ENCODE measurements at places on chromosomes 16 and 17.

GRCh38 chr16:49539758-49540157, 166.2 kb downstream of the C16orf78 start:
- no peak for DNase-seq

DNA sequence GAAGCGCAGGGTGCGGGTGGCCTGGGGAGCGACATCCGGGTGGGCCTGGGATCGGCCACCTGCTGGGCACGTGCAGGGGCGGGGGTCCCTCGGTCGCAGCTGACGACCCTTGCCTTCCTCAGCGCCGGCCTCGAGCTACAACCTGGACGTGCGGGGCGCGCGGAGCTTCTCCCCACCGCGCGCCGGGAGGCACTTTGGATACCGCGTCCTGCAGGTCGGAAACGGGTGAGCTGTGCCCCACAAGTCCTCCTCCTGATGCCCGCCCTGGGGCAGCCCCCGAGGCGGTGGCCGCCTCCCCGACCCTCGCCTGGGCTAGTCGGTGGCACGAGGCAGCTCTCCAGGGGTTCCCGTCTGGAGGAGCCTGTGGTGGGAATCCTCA, 1.5 kb downstream of the ITGAL start:
- no peak for DNase-seq

GRCh38 chr16:53904533-53904932, 200.6 kb downstream of the FTO start:
- DNase-seq, result no peak

GRCh38 chr16:75733305-75734211, 7.3 kb upstream of the CPHXL start:
- peak; percentile 10 for DNase-seq

- DNase-seq, result peak; percentile 25
Observed at GRCh38 chr16:11136600-11136999, 119.4 kb downstream of the SOCS1 start.

GRCh38 chr17:32634167-32634566, 147.4 kb downstream of the CDK5R1 start:
- no peak for DNase-seq

DNA sequence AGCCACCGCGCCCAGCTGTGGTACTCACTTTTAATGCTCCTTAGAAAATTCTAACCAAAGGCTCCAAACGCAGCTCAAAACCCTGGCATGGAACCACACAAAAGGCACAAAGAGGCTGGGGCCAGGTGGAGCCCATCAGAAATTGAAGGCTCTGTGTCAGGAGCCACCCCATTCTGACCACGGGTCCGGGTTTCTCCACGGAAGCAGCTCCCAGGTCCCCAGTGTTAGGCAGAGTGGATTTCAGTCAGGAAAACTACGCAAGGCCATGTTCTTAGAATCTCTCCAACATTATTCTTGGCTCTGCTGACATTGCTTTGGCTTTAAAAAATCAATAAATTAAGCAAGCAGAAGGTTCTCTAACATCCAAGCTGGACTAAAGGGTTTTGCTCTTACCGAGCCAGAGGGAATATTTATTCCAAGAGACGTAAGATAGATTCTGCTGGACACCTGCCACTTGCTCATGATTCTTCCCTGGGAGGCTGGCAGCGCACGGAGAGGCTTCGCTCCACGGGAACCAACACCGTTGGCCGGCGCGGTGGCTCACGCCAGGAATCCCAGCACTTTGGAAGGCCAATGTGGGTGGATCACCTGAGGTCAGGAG, 93.5 kb downstream of the NXN start:
- no peak for DNase-seq

- no peak for DNase-seq
Observed at GRCh38 chr17:4696437-4696805, 7.5 kb downstream of the PELP1 start.

DNA sequence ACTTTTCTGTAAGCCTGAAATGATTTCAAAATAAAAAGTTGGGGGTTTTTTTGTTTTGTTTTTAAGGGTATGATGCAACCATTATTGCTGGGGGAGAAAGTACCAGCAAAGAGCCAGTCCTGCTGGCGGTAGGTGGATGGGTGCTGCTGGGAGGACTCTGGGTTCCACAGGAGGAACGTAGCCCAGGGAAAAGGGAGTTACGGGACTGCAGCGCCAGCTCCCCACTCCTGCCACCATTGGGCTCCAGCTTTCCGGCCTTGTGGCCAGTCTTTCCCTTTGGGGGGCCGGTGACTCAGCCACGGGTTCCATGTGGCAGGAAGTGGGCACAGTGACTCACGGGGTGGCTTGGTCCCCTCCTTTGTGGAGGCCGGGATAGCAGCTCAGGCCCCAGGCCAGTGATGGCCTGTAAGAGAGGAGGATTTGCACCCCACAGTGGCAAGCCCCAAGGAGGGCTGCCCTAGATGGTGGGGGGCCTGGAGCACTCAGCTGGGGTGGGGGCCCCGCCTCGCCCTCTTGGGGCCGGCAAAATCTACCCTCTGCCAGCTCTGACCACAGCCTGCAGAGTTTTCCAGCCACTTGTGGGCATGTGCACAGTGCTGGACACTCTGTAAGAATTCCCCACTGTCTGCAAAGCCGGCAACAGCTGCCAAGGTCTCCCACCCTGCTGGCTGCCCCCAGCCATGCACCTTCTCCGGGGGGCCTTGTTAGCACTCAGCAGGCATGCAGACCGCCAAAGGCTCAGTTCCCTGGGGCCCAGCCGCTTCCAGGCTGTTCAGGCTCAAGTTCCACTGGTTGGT, 30.4 kb downstream of the SOCS3 start:
- peak; percentile 75 for DNase-seq

DNA sequence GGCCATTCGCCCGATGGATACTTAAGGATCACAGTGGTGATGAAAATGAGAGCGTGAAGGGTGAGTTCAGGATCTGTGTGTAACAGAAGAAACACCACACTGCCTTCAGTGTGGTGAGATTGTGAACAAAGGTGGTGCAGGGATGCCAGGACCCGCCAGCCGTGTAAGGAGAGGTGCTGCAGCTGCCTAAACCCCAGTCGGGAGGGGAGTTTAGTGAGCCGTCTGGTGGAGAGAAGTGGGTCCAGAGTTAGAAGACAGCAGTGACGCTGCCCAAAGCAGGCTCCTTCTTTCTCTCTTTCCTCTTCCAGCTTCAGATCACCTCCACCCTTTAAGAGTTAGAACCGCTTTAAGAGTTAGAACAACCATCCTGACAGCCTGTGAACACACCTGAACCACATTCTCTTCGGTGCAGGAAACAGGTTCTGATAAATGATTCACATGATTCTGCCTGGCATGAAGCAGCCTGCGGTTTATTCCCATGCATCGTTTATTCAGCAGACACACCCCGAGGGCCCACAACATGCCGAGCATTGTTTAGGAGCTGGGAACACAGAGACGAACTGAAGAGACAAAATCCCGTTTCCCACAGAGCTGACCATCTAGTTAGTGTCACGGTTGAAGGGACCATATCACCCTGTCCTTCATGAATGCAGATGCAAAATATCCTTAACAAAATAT, 84.0 kb upstream of the DNAH17 start:
- peak; percentile 79 for DNase-seq

- DNase-seq, result no peak
Observed at GRCh38 chr16:49594153-49594552, 220.5 kb downstream of the C16orf78 start.

- no peak for DNase-seq
Observed at GRCh38 chr16:13571036-13571435, 348.9 kb upstream of the ERCC4 start.

DNA sequence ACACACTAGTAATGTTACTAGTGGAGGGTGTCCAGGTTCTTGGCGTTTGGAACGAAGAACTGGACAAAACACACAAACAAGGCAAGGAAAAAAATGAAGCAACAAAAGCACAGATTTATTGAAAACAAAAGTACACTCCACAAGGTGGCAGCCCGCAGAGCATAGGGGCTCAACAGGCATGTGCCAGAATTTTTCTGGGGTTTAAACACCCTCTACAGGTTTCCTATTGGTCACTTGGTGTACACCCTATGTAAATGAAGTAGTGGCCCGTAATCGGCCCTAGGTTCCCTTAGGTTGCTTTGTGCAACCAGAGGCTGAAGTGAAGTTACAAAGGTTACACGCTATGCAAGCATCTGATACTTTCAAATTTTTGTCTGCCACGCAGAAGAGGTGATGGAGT, 8.1 kb downstream of the OR2C1 start:
- no peak for DNase-seq

DNA sequence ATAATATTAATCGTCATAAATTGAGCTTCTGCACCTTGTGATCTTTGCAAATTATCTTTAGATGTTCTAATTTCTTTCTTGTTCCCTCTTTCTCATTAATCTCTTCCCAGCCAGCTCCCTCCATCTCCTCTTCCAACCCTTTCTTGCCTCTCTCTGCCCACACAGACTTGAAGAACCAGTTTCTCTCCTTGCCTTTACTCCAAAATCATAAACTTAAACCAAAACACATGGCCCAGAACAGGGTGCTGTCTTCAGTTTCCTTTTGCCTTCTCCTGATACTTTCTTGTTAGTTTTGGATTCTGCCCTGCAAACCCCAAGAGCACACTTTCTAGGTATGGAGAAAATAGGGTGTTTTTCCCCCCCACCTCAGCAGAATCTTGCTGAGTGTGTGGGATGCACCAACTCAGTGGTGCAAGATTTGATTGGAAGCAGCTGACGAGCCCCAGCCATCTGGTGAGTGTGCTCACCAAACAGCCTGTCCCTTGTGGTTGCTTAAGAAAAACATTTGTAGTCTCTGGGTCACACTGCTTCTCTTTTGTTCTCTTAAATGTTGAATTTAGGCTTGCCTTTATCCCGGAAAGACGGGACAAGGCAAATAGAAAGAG, 175.8 kb upstream of the MAF start:
- no peak for DNase-seq

DNA sequence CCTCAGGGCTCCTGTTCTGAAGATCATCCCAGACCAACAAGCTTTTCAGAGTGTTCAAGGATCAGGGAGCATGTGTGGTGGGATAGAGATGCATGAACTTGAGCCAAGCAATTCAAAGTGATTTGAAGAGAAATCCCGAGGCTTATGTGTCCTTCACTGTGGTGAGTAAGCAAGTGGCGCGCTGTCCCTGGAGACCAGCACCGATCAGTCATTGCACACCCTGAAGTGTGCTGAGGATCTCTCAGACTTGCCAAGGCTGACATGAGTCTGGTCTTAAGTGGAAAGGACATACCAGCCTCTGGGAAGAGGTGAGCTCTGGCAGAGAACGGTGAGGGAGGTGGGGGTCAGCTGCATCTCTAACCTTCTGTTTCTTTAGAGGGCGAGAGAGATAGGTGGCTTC, 43.8 kb upstream of the CDH13 start:
- DNase-seq, result no peak

DNA sequence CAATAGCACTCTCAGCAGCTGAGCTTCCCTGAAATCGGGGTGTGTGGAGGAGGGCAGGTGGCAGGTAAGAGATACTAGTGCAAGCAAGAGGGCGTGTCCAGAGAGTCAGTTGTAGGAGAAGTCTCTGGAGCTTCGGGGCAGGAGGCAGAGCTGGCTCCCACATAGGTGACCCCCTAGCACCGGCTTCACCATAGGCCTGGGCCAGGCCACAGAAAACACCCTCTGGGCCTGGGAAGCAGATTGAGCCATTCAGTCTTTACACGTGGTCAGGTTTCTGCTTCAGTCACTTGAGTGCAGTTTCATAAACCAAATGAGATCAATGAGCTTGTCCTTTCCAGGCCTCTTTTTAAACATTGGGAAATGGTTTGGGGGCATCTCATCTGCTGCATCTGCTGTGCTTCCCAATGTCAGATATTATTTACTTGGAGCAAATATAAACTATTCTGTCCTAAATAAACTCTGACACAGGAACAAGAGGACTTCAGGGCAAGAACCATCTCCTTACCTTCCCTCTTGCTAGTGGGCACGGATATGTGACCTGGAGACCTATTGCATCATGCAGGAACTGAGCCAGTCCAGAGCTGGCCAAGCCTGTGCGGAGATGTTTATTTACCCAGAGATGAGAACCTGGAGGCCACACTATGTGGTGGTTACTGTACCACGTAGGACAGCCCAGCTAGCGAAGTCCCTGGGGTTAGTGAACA, 16.1 kb downstream of the CCR7 start:
- no peak for DNase-seq

- DNase-seq, result no peak
Observed at GRCh38 chr16:50568187-50568815, 20.1 kb downstream of the NKD1 start.

DNA sequence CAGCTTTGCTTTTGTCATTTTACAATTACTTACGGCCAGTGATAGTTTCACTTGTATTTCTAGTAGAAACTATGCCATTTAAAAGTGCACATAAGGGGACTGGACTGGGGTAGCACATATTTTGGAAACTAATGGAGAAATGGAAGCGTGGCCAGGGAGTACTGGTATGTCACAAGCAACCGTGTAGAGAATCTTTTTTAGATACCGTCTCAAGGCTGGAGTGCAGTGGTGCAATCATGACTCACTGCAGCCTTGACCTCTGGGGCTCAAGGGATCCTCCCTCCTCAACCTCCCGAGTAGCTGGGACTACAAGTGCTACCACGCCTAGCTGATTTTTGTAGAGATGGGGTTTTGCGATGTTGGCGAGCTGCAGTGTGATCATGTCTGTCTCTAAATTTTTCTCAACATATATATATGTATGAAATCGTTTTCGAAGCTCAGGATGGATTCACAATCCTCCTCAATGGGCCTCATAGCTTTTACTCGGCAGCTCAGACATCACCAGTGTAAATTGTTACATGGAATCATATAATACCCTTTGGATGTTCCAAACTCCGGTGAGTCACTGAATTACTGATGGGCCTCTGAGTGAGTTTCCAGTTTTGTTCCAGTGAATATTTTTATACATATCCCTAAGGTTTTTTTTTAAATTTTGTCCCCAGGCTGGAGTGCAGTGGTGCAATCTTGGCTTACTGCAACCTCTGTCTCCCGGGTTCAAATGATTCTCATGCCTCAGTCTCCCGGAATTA, 51.7 kb downstream of the ZNF778 start:
- no peak for DNase-seq

DNA sequence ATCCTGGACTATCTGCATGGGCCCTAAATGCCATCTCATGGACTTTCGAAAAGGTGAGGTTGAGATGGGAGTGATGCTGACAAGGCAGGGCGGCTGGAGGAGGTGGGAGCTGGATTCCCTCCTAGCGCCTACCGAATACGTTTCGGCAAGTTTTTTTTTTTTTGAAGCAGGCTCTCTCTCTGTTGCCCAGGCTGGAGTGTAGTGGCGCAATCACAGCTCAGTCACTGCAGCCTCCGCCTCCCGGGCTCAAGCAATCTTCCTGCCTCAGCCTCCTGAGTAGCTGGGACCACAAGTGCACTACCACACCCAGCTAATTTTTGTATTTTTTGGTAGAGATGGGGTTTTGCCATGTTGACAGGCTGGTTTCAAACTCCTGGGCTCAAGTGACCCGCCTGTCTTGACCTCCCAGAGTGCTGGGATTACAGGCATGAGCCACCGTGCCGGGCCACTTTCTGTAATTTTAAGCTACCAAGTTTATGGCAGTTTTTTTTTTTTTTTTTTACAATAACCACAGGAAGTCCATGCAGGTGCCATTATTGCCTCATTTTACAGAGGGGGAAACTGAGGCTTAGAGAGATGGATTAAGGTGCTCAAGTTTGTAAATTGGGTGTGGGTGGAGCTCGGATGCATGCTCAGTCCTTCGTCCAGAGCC, 246.4 kb downstream of the PRKCA start:
- DNase-seq, result no peak
